ENCODE measurements at places on chromosomes 13 and 19.

- no peak for DNase-seq
These were observed 6.4 kb upstream of the RASL11A start for GRCh38 chr13:27264181-27264580.

DNA sequence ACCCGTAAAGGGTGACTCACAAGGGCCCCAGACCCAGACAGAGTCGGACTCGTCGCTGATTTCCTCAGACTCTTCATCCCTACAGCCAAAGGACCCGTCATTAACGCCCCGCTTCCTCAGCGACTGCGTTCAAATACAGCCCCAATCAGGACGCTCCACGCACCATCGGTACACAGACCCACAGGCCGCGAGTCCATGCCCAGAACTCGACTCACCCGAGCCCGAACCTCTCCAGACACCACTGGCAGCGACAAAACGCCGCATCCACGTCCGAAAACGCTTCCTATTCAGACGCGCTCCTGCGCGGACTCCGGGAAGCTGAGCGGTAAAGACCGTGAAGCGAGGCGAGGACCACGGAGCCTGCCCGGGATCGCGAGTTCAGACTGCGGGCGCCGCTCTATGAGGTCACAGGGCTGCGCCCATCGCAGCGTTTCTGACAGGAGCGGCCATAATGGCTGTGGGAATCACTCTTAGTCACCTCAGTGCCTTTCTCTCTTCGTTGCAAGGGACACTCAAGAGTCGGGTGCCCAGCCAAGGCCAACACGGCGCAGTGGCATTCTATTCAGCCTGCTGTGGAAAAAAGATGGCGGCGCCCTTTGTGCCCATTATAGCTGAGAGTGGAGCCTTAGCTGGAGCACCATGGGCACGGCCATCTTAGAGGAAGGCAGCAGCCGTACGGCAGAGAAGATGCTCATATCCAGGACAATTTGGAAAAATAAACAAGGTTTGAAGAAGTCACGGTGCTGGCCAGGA lies at the start of gene ZNF614:
Gene ZNF614, minus strand, starts transcription at position 353 of the 753 bp plus-strand sequence. CDS start 2,634 bp downstream, outside the sequence.
- peak; percentile 93 for DNase-seq

GRCh38 chr19:48544856-48545750 lies 6.9 kb upstream of the SULT2B1 start:
- no peak for DNase-seq

DNA sequence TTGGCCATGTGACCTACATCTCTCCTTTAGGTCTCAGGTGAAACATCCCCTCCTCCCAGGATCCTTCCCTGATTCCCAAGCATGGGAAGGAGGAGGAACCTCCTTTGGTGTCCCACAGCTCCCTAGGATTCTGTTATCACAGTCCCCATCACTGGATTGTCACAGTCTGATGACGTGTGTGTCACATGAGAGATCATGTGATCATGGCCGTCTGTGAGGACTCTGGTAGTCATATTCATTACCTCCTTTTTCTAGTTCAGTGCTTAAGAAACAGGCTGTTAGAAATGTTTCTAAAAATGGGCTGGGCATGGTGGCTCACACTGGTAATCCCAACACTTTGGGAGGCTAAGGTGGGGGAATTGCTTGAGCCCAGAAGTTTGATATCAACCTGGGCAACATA lies 3.0 kb downstream of the DHX34 start:
- DNase-seq, result no peak

- no peak for DNase-seq
These were observed 37.3 kb upstream of the GTF2F2 start for GRCh38 chr13:45082964-45083363.

DNA sequence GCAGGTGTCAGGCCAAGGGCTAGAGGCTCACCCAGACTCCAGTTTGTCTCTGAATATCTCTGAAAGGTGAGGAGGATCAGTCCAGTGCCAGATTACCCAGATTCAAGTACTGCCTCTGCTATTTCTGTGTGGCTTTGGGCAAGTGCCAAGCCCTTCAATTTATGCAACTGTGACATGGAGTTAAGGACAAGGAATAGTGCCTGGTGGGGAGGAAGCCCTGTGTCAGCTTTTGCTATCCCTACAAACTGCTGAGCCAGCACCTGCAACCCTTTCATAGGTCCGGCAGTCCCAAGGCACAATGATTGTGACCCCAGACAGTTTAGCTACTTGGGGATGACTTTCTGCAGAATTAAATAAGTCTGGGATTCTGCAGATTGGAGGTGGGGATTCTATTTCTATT lies 123.0 kb downstream of the KL start:
- DNase-seq, result no peak

GRCh38 chr13:80307401-80307987 lies 33.4 kb downstream of the SPRY2 start:
- DNase-seq, result no peak

DNA sequence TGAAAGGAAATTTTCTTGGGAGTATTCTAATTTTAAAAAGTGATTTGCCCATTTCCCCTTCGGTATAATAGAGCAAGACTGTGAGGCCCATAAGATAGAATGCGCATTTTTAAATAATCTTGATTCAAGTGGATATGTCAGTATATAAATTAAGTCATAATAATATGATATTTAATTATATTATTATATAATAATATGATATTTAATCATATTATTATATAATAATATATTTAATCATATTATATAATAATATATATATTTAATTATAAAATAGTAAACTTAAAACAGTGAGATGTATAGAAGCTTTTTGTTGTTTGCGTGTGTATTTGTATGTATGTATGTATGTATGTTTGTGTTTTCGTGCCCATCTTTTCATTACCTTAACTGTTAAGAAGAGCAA lies 682.5 kb downstream of the PCDH9 start:
- DNase-seq, result no peak

- no peak for DNase-seq
These were observed 55.5 kb downstream of the MYH14 start for GRCh38 chr19:50258918-50259372.

- DNase-seq, result peak; percentile 15
These were observed 31.1 kb downstream of the AP1M1 start for GRCh38 chr19:16228637-16229321.
